Pancreas (tissue), 10 donors: ENCODE measurements at places on chromosomes 4 and X. TPM values are rescaled to one million over a fixed set of nuclear protein-coding genes. Genes with fewer than 3 reads are reported as not detected.

Gene VGLL1
- 0.91 TPM for polyA plus RNA-seq

DNA sequence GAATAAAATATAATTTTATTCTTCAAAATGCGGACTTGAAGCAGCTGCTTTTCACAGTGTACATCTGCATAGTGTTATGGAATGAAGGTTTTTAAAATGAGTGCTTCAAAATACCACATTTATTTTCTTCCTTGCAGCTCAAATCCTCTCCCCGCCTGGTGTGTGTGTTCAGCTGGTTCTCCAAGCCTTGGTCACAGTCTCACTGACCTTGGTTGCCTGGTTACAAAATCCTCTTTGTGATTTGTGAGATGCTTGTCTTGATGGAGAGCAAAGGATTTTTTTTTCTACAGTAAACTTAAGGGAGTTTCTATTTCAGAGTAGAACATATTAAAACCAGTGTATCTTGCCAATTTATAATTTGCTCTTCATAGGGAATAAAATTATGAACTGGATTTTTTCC lies 139.2 kb downstream of the PCDH18 start:
- H3K27ac ChIP-seq: no peak overlapping the region
- no peaks in the 10 kb centered on the region for H3K27me3 ChIP-seq
- H3K36me3 ChIP-seq: no peaks in the 10 kb centered on the region
- H3K4me1 ChIP-seq: no peaks in the 10 kb centered on the region

DNA sequence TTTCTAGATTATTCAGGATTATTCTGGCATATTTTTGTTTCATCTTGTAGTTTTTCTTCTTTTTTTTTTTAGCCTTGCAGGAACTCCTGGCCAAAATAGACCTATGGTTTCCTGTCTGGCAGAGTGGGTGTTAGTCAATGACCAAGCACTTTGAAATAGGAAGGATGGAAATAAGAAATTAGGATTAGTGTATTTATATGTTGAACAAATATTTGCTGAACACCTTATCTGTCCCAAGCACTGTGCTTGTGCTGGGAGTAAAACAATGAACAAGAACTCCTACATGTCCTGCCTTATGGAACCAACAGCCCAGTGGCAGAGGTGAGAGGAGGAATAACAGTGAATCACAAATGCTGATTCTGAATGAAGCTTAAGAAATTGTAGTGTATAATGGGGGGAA lies 4.5 kb downstream of the MMRN1 start:
- no peak for DNase-seq
- no peaks in the 10 kb centered on the region for H3K27me3 ChIP-seq
- H3K36me3 ChIP-seq: no peaks in the 10 kb centered on the region
- H3K4me3 ChIP-seq: no peak overlapping the region
- H3K27ac ChIP-seq: no peak overlapping the region

DNA sequence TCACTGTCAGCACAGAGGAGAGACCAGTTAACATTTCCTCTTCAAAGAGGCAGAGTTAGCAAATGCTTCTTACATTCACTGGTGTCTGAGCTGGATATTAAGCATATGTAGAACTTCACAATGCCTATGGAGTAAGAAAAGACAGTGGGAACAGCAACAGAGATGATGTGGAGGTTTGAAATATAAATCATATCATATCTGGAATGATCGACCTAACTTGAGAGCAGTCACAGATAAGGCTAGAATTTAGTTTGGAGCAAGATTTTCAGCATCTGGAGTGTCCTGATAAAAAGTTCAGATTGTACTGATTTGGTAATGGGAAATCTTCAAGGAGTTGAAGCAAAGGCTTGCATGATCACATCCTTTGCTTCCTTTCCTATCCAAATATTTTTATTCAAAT lies 90.5 kb upstream of the ANKRD50 start:
- no peak overlapping the region for H3K27ac ChIP-seq
- H3K4me1 ChIP-seq: no peaks in the 10 kb centered on the region
- H3K4me3 ChIP-seq: no peak overlapping the region
- H3K36me3 ChIP-seq: no peaks in the 10 kb centered on the region
- H3K27me3 ChIP-seq: no peaks in the 10 kb centered on the region
- no peak for DNase-seq

GRCh38 chr4:173937631-173938270 lies 345.7 kb downstream of the FBXO8 start:
- H3K36me3 ChIP-seq: no peaks in the 10 kb centered on the region
- no peaks in the 10 kb centered on the region for H3K27me3 ChIP-seq
- DNase-seq: no peak
- no peak overlapping the region for H3K4me3 ChIP-seq
